ENCODE measurements at places on chromosomes 13 and 19.
A peak's percentile ranks its signal among the peaks of the same experiment; 100 is the strongest.

GRCh38 chr13:95644601-95645052 lies at the start of gene DZIP1:
Gene DZIP1 (minus strand): TSS chr13:95644706. CDS start chr13:95642029, 2,677 bp downstream.
- peak; percentile 78 for DNase-seq
- H3K4me3 ChIP-seq, result peak within 1 kb of the TSS; percentile 91
- peaks cover 5% of the 10 kb centered on the region for H3K36me3 ChIP-seq
- no peaks in the 10 kb centered on the region for H3K27me3 ChIP-seq
- peaks cover 5% of the 10 kb centered on the region for H3K4me1 ChIP-seq

GRCh38 chr19:34096020-34096915 lies 76.0 kb upstream of the LSM14A start:
- no peak overlapping the region for H3K4me3 ChIP-seq
- H3K36me3 ChIP-seq, result no peaks in the 10 kb centered on the region
- no peaks in the 10 kb centered on the region for H3K4me1 ChIP-seq
- no peaks in the 10 kb centered on the region for H3K27me3 ChIP-seq
- H3K27ac ChIP-seq, result no peak overlapping the region

DNA sequence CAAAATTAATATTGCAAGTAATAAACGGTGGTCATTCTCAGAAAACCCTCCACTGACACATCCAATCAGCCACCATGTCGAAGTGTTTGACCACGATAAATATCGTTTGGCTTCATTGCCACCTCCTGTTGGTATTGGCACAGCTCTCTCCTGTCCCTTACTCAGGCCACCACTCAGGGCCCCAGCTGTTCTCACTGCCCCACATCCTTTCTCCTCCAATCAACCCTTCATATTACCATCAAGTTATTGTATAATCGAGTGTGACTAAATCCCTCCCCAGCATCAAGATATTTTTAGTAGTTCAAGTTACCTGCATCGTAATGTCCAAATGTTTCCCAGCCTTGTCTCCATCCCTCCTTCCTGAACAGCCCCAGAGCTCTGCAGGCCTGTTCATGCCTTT lies 50.4 kb downstream of the SACS start:
- DNase-seq, result no peak
- no peak overlapping the region for H3K27ac ChIP-seq
- H3K4me1 ChIP-seq, result peaks cover 4% of the 10 kb centered on the region
- no peak overlapping the region for H3K4me3 ChIP-seq
- H3K27me3 ChIP-seq, result no peaks in the 10 kb centered on the region
- H3K36me3 ChIP-seq, result no peaks in the 10 kb centered on the region

DNA sequence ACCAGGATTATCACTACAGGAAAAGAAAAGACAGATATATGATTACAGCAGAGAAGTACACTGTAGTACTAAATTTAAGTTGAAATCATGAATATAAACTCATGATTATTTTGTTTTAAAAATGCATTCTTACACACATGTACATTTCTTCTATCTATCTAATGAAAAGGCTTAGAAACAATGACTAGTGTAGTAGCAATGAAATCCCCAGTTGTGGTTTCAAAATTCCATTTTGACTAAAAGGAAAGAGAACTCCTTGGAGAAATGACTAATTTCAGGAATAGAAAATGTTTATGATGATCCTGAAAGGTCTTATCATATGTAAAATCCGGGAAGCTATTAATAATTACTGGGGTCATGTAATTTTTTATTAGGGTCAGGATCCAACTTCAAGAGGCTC lies 195.0 kb upstream of the STARD13 start:
- H3K36me3 ChIP-seq, result no peaks in the 10 kb centered on the region
- no peaks in the 10 kb centered on the region for H3K27me3 ChIP-seq
- no peak for DNase-seq
- no peaks in the 10 kb centered on the region for H3K4me1 ChIP-seq
- H3K27ac ChIP-seq, result no peak overlapping the region

GRCh38 chr13:41352935-41353840 lies 42.1 kb downstream of the NAA16 start:
- no peak overlapping the region for H3K4me3 ChIP-seq
- H3K4me1 ChIP-seq, result no peaks in the 10 kb centered on the region

All from neuronal stem cell (in vitro differentiated cells).